ENCODE measurements at places on chromosomes 13 and 19. TPM values are rescaled to one million over a fixed set of nuclear protein-coding genes. Genes with fewer than 3 reads are reported as not detected.

DNA sequence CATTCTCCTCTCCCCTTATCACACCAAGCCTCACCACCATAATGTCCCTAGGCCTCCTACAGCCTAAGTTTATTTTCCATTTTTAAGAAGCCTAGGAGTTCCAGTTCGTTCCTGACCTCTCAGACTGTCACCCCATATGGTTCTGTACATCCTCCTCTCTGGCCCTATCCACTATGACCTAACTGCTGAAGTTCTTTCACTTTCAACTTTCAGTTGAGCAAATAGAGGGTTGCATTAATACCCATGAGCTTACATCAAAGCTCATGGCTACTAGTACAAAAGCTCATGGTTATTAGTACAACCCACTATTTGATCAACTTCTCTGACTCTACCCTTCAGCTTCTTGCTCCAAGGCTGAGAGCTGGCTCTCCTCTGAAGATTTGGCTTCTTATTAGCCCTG, 72.9 kb downstream of the FGF14 start:
- no peak for DNase-seq

DNA sequence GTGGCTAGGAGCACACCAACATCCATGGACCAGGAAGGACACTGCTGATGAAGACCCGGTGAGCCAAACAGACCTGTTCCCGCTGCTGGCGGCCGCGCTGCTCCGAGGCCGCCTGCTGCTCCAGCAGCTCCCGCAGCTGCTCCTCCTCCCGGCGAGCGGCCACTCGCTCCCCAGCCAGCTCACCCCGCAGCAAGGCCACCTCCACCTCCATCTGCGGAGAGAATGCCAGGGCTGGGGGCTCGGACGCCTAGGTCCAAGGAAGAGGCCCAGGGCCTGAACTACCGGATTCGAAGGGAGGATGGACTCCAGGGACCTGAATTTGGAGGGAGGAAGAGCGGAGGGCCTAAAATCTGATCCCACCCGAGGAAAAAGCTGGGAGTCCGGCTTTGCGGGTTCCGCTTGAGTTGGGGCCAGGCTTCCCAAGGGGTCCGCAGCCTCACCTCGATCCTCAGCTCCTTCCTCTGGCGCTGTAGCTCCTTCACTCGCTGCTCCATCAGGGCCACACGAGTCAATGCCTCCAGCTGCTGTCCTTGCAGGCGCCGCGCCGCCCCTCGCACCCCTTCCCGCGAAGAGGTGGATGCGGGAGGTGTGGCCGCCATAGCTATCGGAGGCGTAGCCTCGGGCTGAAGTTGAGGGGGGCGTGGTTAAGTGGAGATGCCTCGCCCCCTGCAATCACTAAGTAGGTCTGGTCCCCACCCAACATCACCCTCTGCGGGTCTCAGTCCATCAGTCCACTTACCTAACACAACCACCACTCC, 2.7 kb downstream of the PHLDB3 start:
- no peak for DNase-seq

DNA sequence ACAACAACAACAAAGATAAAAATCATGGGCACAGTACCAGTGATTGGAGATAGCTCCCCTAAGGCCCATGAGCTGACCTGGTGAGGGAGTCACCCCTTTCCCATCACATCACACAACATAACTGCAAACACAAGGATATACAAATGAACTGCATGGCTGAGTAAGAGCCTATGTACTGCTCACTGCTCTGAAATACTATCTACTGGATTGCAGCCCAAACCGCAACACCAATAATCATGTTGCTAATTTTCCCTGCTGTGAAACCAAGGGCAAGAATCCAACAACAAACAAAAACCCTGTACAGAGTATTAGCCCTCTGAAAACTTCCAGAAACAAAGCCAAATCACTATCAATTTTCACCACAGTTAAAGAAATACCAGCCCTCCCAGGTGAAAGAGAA, 1893.2 kb downstream of the PCDH9 start:
- DNase-seq = no peak

DNA sequence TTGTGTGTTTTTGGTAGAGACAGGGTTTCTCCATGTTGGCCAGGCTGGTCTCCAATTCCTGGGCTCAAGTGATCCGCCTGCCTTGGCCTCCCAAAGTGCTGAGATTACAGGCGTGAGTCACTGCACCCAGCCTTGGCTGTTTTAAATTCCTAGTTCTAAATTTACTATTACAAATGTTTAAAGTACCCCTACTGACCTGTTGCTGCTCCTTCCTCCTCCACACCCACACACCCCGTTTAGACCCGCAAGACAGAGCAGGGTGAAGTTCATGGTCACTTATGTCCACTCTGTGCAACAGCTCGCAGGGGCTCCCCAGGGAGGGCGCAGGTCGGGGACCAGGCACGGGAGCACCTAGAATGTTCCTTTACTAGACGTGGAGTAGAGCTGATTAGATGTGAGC, 28.7 kb downstream of the TMEM161A start:
- no peak for DNase-seq

GRCh38 chr19:23286477-23286876, 36.3 kb upstream of the ZNF724 start:
- no peak for DNase-seq

Gene C19orf73
- 1.2 TPM for total RNA-seq

- no peak for DNase-seq
Observed at GRCh38 chr13:21483748-21484147, 24.6 kb upstream of the ZDHHC20 start.

DNA sequence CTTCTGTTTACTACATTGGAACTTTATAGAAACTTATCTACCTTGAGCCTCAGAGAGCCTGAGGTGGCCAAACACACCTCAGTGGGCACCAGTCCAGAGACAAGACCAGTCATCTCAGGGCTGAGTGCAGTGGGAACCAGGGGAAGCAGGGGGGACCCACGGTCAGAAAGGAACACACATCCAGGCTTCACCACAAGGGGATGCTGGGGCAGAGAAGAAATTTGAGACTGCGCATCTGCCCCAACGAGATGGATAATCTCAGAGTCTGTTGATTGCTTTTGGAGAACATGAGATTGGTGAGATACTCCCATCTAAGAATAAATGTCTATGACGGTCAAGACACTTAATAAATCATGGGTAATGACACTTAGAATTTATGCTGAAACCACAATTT, 98.7 kb downstream of the DOCK9 start:
- DNase-seq = no peak

- DNase-seq = peak; percentile 50
Observed at GRCh38 chr19:45251452-45252354, 632 bp downstream of the MARK4 start.

GRCh38 chr19:11494634-11495285, 10.9 kb downstream of the ZNF653 start:
- DNase-seq = no peak

DNA sequence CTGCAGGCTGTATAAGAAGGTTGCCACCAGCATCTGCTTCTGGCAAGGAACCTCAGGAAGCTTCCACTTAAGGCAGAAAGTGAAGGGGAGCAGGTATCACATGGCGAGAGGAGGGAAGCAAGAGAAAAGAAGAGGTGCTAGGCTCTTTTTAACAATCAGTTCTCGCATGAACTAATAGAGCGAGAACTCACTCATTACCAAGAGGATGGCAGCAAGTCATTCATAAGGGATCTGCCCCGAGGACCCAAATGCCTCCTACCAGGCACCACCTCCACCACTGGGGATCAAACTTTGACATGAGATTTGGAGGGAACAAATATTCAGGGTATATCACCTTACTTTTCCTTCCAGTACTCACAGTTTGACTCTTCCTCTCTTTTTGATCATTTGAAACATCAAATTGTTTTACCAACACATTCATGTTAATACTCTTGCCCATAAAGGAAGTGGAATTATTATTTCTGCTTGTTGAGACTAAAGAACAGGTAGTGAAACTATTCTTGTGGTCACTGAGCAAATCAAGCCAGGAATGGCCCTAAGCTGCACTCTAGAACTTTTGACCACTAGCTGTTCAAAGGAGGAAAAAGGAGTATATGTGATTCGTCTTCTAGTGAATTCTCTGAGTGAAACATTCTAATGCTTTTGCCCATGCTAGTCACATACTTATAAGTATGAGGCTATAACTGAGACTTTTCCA, 45.0 kb downstream of the LACC1 start:
- no peak for DNase-seq

Gene PIAS4
- 22.0 TPM for total RNA-seq

GRCh38 chr13:75372517-75372916, 109.5 kb downstream of the TBC1D4 start:
- DNase-seq = no peak

GRCh38 chr19:16160943-16161560, 12.3 kb downstream of the CIB3 start:
- no peak for DNase-seq

Gene ZNF85
- 26.9 TPM for total RNA-seq

GRCh38 chr19:3899531-3900294, 19.2 kb downstream of the ATCAY start:
- DNase-seq = no peak

GRCh38 chr13:80605716-80606115, 264.8 kb upstream of the SPRY2 start:
- no peak for DNase-seq

GRCh38 chr19:7622933-7623685, 6.2 kb downstream of the XAB2 start:
- DNase-seq = no peak

DNA sequence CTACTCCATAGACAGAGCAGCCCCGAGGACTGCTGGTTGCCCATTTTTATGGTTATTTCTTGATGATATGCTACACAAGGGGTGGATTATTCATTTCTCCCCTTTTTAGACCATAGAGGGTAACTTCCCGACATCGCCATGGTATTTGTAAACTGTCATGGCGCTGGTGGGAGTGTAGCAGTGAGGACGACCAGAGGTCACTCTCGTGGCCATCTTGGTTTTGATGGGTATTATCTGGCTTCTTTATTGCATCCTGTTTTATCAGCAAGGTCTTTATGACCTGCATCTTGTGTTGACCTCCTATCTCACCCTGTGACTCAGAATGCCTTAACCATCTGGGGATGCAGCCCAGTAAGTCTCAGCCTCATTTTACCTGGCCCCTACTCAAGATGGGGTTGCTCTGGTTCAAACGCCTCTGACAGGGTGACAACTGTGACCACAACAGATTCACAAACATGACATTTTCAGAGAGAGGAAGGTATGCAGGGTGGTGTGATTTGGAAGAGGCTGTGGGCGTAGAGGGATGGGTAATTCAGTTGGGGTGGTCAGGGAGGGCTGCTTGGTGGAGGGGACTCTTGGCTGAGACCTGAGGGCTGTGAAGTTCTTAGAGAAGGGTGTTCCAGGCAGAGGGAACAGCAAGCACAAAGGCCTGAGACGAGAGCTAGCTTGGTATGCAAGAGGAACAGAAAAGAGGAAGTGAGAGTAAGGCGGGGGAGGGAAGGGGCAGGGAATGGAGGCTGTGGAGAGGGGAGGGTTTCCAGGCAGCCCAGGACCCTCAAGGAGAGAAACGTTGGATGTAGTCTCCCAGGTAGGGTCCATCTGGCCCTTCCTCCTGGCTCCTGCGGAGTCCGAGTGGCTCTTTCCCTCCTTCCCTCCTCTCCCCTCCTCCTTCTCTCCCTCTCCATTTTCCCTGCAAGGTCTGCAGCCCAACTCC, 23.5 kb downstream of the FAM187B start:
- DNase-seq = no peak

DNA sequence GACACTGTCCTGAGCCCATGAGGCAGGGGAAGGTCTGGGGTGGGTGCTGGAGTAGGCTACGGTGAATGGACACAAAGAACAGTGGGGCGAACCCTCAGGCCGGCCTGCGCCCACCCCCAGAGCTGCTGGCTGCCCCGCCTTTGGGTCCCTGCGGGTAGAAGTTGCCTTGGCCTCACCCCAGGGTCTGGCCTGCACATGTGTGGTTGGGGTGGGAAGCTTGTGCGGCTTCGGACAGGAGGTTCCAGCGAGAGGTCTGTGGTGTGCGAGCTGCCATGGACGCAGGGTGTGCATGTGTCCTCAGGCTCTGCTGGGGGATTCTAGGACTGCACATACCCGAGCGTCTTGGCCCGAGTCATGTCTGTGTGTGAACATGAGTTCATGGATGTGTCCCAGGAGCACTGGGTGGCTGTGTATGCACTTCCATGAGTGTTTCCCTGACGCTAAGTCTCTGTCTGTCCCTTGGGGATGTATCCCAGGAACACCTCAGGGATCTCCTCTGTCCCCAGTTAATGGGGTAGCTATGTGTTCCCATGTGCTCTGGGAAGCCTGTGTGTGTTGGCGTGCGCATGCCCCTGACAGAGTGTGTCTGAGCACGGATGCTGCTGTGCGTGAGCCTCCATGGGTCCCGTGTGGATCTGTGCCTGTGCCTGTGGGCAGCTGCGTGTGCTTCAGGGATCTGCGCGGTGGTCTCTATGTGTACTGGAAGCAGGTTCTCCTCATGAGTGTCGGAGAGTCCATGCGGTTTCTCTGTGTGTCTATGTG, 20.8 kb upstream of the POU2F2 start:
- no peak for DNase-seq

- no peak for DNase-seq
Observed at GRCh38 chr13:42865768-42866102, 84.4 kb downstream of the FAM216B start.

- no peak for DNase-seq
Observed at GRCh38 chr19:51066393-51067186, 1.7 kb upstream of the KLK13 start.

Gene CRLF1
- 2.4 TPM for total RNA-seq
